ENCODE measurements at places on chromosomes 7 and 10. TPM values are rescaled to one million over a fixed set of nuclear protein-coding genes. Genes with fewer than 3 reads are reported as not detected.

WNT16 gene
- total RNA-seq: not detected

- peak within 1 kb of the TSS; percentile 87 for H3K4me3 ChIP-seq
- H3K4me1 ChIP-seq: no peaks in the 10 kb centered on the region
- H3K36me3 ChIP-seq: no peaks in the 10 kb centered on the region
- H3K27me3 ChIP-seq: no peaks in the 10 kb centered on the region
- DNase-seq: no peak
- peak within 1 kb of the TSS; percentile 87 for H3K27ac ChIP-seq
Measured at GRCh38 chr7:2631946-2632732, at the start of gene TTYH3. Gene TTYH3 (plus strand): TSS chr7:2631986. CDS start chr7:2632156, 170 bp downstream.

VSIR gene
- total RNA-seq: 146 TPM

DNA sequence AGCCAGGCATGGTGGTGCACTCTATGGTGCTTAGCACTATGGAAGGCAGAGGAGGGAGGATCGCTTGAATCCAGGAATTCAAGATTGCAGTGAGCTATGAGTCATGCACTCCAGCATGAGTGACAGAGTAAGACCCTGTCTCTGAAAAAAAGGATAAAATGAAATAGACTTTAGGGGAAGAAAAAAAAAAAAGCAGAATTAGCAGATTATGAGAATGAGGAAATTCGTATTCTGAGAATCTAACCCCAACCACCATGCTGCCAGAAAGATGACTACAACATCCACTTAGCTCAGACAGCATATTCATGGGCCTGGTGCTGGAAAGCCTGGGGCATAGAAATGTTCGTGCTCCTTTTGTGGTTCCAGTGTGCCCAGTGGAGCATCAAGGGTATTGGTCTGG, 63.3 kb downstream of the TMEM26 start:
- H3K36me3 ChIP-seq: no peaks in the 10 kb centered on the region
- no peaks in the 10 kb centered on the region for H3K27me3 ChIP-seq
- no peak overlapping the region for H3K4me3 ChIP-seq
- DNase-seq: no peak
- no peaks in the 10 kb centered on the region for H3K4me1 ChIP-seq

- no peak overlapping the region for H3K27ac ChIP-seq
- DNase-seq: no peak
- H3K4me1 ChIP-seq: no peaks in the 10 kb centered on the region
- no peak overlapping the region for H3K4me3 ChIP-seq
Measured at GRCh38 chr10:96548589-96548988, 34.9 kb upstream of the TLL2 start.

DNA sequence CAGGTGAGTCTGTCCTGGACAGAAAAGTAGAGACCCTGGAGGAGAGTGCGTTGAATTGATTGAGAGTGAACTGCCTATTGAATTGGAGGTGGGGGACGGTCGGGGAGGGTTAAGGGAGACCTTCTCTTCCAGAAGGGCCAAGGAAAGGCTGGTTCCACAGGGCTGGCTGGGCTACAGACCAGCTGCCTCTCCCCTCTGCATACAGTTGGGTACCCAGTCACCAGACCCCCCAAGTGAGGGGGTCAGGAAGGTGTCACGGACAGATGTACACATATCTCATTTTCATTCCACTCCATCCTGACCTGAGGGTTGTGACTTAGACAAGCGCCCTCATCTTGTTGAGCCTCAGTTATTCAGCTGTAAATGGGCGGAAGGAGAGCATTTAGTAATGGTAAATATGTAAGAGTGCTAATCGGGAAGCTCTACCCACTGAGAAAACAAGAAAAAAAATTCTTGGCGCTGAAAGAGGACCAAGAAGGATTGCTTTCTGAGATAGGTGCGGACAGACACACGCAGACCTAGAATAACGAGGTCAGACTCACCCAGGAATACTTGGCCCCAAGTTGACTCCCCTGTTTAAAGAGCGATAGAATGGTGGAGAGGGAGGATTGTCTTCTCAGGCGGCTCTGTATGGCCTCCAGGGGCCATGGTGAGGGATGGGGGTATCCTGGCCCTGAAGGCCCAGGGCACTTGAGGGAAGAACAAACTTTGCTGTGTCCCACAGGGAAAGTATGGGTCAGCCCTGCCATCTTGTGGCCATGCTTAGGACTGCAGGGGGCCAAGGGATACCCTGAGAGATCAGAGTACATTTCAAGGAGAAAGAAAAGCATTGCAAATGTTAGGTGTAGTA, 7.2 kb upstream of the MBL2 start:
- DNase-seq: peak; percentile 33
- no peak overlapping the region for H3K27ac ChIP-seq
- H3K36me3 ChIP-seq: no peaks in the 10 kb centered on the region
- H3K4me1 ChIP-seq: no peaks in the 10 kb centered on the region
- no peak overlapping the region for H3K4me3 ChIP-seq

DNA sequence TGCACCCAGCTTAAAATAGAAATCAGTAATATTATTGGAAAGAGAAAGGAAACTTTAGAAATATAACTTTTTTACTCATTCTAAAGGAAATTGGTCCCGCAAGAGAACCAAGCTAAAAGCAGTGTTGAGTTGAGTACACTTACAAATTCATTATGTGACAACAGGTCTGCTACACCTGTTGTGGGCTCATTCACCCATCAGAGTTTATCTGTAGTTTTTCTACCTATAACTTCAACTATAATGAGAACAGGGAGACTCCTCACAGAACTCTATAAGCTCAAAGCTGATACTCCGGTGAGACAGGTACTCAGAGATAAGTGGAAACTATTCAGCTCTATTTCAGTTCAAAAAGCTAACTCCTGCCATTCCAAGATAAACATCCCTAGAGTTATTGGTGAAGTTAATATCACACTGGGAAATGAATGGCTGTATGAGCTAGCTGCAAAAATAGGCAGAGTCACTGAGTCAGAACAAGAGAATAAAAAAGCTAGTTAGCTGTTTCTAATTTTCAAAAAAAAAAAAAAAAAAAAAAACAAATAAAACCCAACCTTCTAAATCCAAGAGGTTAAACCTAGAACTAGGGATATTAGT, 121.3 kb downstream of the PPP1R3A start:
- DNase-seq: no peak
- no peaks in the 10 kb centered on the region for H3K36me3 ChIP-seq
- H3K27ac ChIP-seq: no peak overlapping the region
- H3K27me3 ChIP-seq: no peaks in the 10 kb centered on the region
- H3K4me3 ChIP-seq: no peak overlapping the region

- no peaks in the 10 kb centered on the region for H3K4me1 ChIP-seq
- H3K4me3 ChIP-seq: no peak overlapping the region
- no peaks in the 10 kb centered on the region for H3K36me3 ChIP-seq
- H3K27me3 ChIP-seq: no peaks in the 10 kb centered on the region
- peak overlapping the region; percentile 21 for H3K27ac ChIP-seq
- peak; percentile 32 for DNase-seq
Measured at GRCh38 chr10:61284222-61284890, 168.8 kb downstream of the TMEM26 start.

RP9 gene
- 7.5 TPM for total RNA-seq

DNA sequence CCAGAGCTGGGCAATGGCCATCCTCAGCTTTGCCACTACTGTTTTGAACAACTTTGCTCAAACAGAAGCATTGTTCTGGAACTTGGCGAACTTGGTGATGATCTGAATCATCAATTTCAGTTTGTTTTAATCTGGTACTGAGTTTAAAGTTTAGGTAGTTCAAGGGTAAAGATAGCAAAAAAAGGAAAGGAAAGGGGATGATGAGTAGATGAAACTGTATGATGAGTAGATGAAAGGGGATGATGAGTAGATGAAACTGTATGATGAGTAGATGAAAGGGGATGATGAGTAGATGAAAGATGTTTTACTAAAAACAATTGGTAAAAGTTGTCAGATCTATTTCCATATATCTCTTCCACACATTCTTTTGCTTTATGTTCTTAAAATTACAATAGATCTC, 737.0 kb downstream of the LRMDA start:
- no peak overlapping the region for H3K4me3 ChIP-seq
- H3K27me3 ChIP-seq: no peaks in the 10 kb centered on the region
- DNase-seq: no peak
- no peaks in the 10 kb centered on the region for H3K36me3 ChIP-seq
- H3K27ac ChIP-seq: no peak overlapping the region
- no peaks in the 10 kb centered on the region for H3K4me1 ChIP-seq

TRA2A gene
- total RNA-seq: 39.4 TPM

HOXA3 gene
- total RNA-seq: 9.6 TPM

- H3K27me3 ChIP-seq: no peaks in the 10 kb centered on the region
- H3K4me1 ChIP-seq: no peaks in the 10 kb centered on the region
- no peak for DNase-seq
- H3K27ac ChIP-seq: no peak overlapping the region
- H3K4me3 ChIP-seq: no peak overlapping the region
- no peaks in the 10 kb centered on the region for H3K36me3 ChIP-seq
Measured at GRCh38 chr10:29011516-29011915, 277.4 kb upstream of the LYZL1 start.

- H3K27ac ChIP-seq: no peak overlapping the region
- no peak overlapping the region for H3K4me3 ChIP-seq
- H3K36me3 ChIP-seq: no peaks in the 10 kb centered on the region
- no peaks in the 10 kb centered on the region for H3K4me1 ChIP-seq
Measured at GRCh38 chr10:83666762-83667161, 472.5 kb upstream of the GHITM start.

FKBP6 gene
- not detected for total RNA-seq

GRID1 gene
- total RNA-seq: 7.7 TPM

DNA sequence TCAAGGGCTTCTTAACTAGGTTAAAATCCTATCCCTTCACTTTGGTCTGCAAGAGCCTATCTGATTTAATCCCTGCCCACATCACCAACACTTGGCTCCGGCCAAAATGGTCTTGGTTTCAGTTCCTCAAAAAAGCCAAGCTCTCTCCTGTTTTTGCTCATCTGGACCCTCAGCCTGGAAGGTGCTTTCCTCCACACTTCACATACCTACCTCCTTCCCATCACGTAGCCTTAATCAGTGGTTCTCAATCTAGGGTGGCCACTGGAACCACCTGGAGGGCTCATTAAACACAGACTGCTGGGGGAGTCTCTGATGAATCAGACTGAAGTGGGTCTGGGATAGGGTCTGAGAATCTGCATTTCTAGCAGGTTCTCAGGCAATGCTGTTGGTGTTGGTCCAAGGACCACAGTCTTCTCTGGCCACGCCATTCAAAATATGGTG, 227.0 kb upstream of the AOAH start:
- H3K27me3 ChIP-seq: no peaks in the 10 kb centered on the region
- no peak overlapping the region for H3K27ac ChIP-seq
- H3K4me1 ChIP-seq: peaks cover 6% of the 10 kb centered on the region
- H3K4me3 ChIP-seq: no peak overlapping the region
